ENCODE measurements at places on chromosomes 16 and 17. TPM values are rescaled to one million over a fixed set of nuclear protein-coding genes. Genes with fewer than 3 reads are reported as not detected.
A peak's percentile ranks its signal among the peaks of the same experiment; 100 is the strongest.

GRCh38 chr17:35519906-35520442 is 17.5 kb downstream of the SLFN12L start:
- no peak for DNase-seq
- H3K4me3 ChIP-seq, result no peak overlapping the region
- no peaks in the 10 kb centered on the region for H3K36me3 ChIP-seq

Gene INTS2
- 10.9 TPM for total RNA-seq

DNA sequence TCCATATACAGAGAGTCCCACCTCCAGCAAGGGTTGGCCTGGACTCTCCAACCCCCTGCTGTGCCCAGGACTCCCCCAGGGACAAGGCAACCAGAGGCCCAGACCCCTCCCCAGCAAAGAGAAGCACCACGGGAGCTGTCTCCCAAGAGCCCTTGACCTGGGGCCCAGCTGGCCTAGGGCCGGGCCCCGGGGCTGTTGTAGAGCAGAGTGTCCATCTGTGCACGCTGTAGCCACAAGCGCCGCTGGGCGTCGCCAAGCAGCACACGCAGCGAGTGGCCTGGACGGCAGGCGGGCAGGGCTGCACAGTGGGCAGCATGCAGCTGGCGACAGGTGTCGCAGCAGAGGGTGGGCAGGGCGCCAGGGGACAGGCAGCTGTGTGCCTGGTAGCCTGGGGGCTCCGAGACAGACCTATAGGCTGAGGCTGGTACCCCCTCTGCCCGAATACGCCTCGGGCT is 4.3 kb downstream of the SPATA2L start:
- no peak overlapping the region for H3K27ac ChIP-seq
- peaks cover 7% of the 10 kb centered on the region for H3K36me3 ChIP-seq
- DNase-seq, result no peak

Gene TSPOAP1
- 3.7 TPM for total RNA-seq

Gene ZFHX3
- 10.5 TPM for total RNA-seq

DNA sequence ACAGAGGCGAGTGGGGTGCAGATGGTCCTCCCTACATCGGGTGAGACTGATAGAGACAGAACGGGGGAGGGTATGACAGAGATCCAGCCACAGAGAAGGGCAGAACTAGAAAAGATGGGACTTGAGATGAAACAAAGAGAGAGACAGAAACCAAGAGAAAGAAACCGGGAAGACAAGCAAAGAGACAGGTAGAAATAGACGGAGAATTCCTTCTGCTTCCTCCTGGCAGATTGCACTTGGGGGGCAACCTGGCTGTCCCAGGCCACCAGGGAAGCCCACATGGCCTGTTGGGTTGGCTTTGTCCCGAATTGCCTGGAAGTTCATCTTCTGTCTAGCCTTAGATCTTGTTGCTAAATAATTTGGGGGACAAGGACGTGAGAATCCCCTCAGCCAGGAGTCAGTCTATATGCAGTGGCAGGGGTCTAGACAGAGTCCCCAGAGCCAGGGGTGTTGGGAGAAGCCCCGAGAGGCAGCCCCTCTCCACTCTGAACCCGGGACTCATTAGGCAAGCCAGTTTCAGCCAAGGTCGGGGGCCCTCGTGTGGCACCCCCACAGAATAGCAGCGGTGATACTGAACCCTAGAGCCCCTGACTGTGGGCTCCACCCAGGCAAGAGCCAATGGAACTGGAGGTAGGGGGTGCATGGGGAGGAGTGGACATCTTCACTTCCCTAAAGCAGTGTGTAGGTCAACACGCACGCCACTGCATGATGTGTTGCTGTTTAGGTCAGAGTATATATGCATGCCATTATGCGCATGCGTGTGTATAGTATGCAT is 627 bp upstream of the TSPOAP1 start:
- H3K27ac ChIP-seq, result peak overlapping the region; percentile 36
- H3K36me3 ChIP-seq, result no peaks in the 10 kb centered on the region
- H3K27me3 ChIP-seq, result no peaks in the 10 kb centered on the region
- H3K4me3 ChIP-seq, result no peak overlapping the region
- H3K4me1 ChIP-seq, result no peaks in the 10 kb centered on the region

- H3K4me3 ChIP-seq, result no peak overlapping the region
- no peak overlapping the region for H3K27ac ChIP-seq
- H3K27me3 ChIP-seq, result no peaks in the 10 kb centered on the region
- H3K36me3 ChIP-seq, result no peaks in the 10 kb centered on the region
- DNase-seq, result no peak
Observed at GRCh38 chr16:3214904-3215600, 19.9 kb downstream of the ZNF200 start.

Gene ADAM11
- total RNA-seq, result 0.42 TPM

DNA sequence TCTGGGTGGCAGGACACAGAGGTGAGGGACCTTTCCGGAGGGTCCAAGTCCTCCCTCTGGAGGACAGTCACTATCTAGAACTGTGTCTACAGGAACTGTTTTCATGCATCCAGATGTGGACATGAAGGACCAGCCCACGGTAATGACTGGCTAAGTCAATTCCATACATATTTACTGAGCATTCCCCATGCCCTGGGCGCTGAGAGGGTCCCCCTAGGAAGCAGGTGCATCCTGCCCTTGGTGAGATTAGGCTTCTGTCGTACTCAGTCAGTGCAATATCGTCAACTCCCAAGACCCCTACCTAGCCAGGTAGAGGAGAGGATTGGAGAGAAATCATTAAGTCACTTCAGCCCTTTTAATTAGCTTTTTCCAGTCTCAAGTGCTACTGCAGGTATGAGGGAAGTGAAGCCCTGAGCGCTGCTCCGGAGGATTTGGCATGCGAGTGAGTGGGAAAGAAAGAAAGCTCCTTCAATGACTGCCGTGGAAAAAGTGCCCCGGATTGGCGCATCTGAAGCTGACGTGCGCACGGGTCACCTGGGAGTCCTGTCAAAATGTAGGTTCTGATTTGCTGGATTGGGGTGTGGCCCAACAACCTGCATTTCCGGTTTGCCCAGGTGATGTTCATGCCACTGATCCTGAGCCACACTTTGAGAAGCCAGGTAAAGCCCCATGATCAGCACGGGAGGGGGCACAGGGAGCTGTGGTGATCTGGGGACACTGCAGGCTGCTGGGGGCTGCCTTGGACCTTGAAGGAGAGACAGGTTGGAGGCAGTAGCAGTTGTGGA is 367.4 kb upstream of the TNRC6C start:
- no peaks in the 10 kb centered on the region for H3K27me3 ChIP-seq
- H3K4me1 ChIP-seq, result no peaks in the 10 kb centered on the region
- no peaks in the 10 kb centered on the region for H3K36me3 ChIP-seq

DNA sequence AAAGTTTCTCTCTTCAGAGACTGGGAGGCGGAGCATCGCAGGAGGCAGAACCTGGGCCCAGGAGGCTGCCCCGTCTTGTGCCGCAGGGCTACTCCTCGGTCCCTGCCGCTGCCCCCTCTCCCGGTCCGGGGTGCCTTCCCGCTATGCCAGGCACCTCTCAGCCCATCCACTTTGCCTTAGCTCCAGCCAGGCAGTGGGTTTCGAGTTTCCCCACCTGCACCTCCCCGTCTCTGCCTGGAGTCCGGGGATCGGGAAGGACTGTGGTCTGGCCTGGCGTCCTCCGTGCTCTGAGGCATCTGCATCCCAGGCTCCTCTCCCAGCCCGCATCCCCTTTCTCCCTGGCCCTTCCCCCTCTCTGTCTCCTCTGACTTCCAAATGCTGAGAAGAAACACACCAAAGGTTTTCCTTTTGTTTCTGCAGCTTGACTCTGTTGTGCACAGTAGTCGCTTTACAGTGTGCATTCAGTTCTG is 26.8 kb upstream of the PIK3R6 start:
- no peaks in the 10 kb centered on the region for H3K4me1 ChIP-seq
- no peak for DNase-seq
- no peaks in the 10 kb centered on the region for H3K27me3 ChIP-seq
- no peak overlapping the region for H3K4me3 ChIP-seq

Gene ZNF423
- 7.3 TPM for total RNA-seq

Gene MT1E
- 359 TPM for total RNA-seq

GRCh38 chr17:37133136-37133535 is 184.4 kb downstream of the AATF start:
- H3K36me3 ChIP-seq, result no peaks in the 10 kb centered on the region
- no peaks in the 10 kb centered on the region for H3K4me1 ChIP-seq
- no peaks in the 10 kb centered on the region for H3K27me3 ChIP-seq
- DNase-seq, result no peak
- no peak overlapping the region for H3K4me3 ChIP-seq

GRCh38 chr17:35094902-35095301 is 24.8 kb downstream of the RAD51D start:
- no peak overlapping the region for H3K4me3 ChIP-seq
- no peaks in the 10 kb centered on the region for H3K36me3 ChIP-seq
- H3K27me3 ChIP-seq, result no peaks in the 10 kb centered on the region
- DNase-seq, result no peak
- H3K4me1 ChIP-seq, result peaks cover 2% of the 10 kb centered on the region

GRCh38 chr16:71895679-71896365 is 491 bp downstream of the IST1 start:
- H3K4me1 ChIP-seq, result peaks cover 16% of the 10 kb centered on the region
- peak overlapping the region; percentile 83 for H3K4me3 ChIP-seq
- no peaks in the 10 kb centered on the region for H3K36me3 ChIP-seq
- H3K27me3 ChIP-seq, result no peaks in the 10 kb centered on the region
- peak; percentile 48 for DNase-seq
- H3K27ac ChIP-seq, result peak overlapping the region; percentile 98

Gene FOXF1
- 12.1 TPM for total RNA-seq

GRCh38 chr17:55377671-55378275 is 43.9 kb downstream of the MMD start:
- DNase-seq, result no peak
- H3K27ac ChIP-seq, result no peak overlapping the region
- no peaks in the 10 kb centered on the region for H3K27me3 ChIP-seq
- no peak overlapping the region for H3K4me3 ChIP-seq
- no peaks in the 10 kb centered on the region for H3K4me1 ChIP-seq

Gene HBZ
- total RNA-seq, result not detected

Gene BAIAP3
- total RNA-seq, result 9.8 TPM
